Omental fat pad (tissue), 4 donors: ENCODE measurements at places on chromosomes 2 and 18.

- DNase-seq, result no peak
Measured at GRCh38 chr18:77495982-77496690, 246.5 kb downstream of the GALR1 start.

GRCh38 chr2:98572211-98572610, 36.1 kb downstream of the COA5 start:
- DNase-seq, result no peak

DNA sequence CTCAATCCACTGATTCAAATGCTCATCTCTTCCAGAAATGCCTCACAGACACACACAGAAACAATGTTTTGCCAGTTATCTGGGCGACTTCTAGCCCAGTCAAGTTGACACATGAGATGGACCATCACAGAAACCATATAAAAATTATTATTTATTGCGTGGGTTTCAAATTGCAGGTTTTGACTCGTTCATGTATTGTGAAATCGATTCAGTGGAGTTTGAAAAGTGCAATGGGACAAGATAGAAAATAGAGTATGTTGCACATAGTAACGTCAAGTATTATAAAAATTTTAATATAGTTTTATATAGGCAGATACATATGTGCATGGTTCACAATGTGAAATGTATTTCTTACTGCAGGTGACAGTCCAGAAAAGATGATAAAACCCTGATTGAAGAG, 100.8 kb downstream of the MRPS9 start:
- no peak for DNase-seq

- DNase-seq, result peak; percentile 42
Measured at GRCh38 chr18:45566025-45566740, 49.1 kb upstream of the SLC14A2 start.

GRCh38 chr2:46996300-46996843, 80.8 kb upstream of the MCFD2 start:
- no peak for DNase-seq

DNA sequence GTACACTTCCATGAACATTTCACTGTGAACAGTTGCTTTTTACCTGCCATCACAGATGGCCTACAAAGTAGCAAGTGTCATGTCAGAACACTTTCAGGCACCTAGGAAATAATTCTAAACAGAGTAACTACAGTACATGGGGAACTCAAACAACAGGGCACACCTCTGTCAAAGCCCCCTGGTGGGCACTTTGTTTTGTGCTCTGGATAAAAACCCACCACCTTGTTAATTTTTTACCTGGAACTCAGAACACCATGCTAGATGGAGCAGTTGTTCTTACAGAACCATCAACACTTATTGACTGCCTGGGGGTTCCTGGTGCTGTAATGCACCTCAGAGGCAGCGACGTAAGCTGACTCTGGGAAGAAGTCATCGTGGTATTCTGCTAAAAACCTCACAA, 2.3 kb downstream of the MSL3B start:
- no peak for DNase-seq

DNA sequence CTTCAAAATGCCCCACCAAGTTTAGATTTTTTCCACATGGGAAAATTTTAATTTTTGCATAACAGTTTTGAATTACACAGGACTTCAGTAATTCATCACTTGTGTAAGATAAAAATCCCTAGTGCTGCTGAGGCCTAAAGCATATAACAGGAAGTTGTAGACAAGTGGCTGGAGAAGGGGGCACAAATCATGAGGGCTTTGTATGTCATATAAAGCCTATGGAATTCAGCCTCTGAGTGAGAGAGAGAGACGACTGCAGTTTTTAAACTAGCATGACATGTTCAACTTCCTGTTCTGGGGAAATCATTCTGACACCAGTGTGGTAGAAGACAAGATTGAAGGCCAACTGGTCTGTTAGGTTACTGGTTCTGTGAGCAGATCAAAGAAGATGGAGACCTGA, 187.3 kb upstream of the CHST9 start:
- DNase-seq, result no peak

- DNase-seq, result no peak
Measured at GRCh38 chr2:158733430-158733755, 61.7 kb upstream of the DAPL1 start.

DNA sequence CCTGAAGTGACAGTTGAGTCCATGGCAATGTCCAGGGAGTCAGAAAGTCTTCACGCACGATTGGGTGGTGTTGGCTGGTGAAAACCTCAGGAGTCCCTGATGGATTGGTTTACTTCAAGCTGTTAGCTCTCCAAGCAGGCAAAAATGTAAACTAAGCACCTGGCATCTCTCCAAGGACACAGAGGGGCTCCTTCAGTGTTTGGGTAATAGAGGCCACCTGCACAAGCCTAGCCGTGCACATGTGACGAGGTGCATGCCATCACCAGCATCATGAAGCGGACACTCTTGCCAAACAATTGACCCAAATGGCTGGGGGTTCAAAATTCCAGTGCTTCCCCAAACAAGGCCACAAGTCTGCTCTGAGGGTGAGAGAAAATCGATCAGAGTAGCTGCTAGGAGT, 104.7 kb upstream of the CD302 start:
- no peak for DNase-seq
